Right forelimb (tissue), 1 donor: ENCODE measurements at places on chromosomes 11 and 22.

- no peak for DNase-seq
Measured at GRCh38 chr22:27879923-27880322, 39.1 kb downstream of the PITPNB start.

- DNase-seq, result no peak
Measured at GRCh38 chr22:23363683-23364082, 183.4 kb downstream of the BCR start.

DNA sequence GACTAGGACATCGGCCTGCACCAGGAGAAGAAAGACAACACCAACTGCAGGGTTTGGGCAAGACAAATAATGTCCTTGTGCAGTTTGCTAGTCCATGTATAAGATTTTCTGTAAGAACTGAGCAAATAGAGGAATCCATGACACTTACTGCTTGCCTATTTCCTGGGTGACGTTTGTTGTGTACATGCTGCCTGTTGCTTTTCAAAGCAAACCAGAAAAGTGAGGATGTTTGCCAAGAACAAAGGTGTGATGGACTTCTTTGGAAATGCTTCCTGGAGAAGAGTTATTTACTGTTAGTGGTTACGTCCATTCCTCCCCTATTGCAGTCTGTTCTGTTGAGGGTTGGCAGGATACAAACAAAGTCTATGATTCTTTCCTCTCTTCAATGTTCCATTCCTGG lies 126.5 kb downstream of the CASP12 start:
- no peak for DNase-seq

DNA sequence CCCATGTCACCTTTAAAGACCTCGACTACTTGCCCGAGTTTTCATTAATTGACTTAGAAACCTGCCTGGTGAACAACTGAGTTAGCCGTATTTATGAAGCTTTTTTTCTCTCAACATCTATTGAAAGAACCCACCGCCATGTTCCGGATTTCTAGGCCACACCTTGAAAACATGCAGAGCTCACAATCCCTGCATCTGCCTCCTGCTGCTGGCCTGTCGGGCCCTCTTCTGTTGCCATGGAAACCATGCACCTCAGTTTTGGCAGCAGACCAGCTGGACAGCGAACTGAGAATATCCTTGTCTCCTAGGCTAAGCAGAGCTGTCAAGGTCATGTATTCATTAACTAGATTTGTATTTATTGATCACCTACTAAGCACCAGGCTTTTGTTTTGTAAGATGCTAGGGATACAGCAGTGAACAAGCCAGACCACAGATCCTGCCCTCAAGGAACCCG lies 4.3 kb upstream of the PATZ1 start:
- no peak for DNase-seq

GRCh38 chr11:95339086-95339901 lies 108.3 kb upstream of the SESN3 start:
- no peak for DNase-seq

- peak; percentile 87 for DNase-seq
Measured at GRCh38 chr11:78417888-78418583, 416 bp upstream of the GAB2 start.

- DNase-seq, result no peak
Measured at GRCh38 chr11:120486138-120486537, 25.4 kb upstream of the GRIK4 start.

- no peak for DNase-seq
Measured at GRCh38 chr11:104883342-104883741, 14.9 kb downstream of the CASP12 start.

DNA sequence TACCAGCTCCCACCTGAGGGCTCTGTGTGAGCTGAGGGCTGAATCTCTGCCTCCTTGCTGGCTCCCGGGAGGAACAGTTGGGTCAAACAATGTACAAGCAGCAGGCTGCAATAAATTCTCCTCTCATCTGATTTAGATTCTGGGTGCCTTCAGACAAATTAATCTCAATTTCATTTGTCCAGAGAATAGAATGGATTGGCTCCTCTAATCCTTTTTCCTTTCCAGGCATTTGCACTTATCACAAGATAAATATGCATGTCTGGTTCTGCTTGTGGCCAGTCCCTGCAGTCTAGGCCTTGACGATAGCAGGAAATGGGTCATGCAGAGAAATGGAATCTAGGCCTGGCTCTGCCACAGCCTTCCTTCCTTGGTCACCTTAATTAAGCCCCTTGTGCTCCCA lies 28.7 kb downstream of the UPB1 start:
- no peak for DNase-seq
